WTC11 (cell line): ENCODE measurements at places on chromosomes 6 and 20.

- no peak overlapping the region for H3K27ac ChIP-seq
- H3K4me3 ChIP-seq = no peak overlapping the region
- H3K36me3 ChIP-seq = 0 out of 2 replicates have a peak, but pooled peaks cover 4% of the 10 kb centered on the region
Observed at GRCh38 chr6:149359440-149359839, 40.6 kb upstream of the SUMO4 start.

DNA sequence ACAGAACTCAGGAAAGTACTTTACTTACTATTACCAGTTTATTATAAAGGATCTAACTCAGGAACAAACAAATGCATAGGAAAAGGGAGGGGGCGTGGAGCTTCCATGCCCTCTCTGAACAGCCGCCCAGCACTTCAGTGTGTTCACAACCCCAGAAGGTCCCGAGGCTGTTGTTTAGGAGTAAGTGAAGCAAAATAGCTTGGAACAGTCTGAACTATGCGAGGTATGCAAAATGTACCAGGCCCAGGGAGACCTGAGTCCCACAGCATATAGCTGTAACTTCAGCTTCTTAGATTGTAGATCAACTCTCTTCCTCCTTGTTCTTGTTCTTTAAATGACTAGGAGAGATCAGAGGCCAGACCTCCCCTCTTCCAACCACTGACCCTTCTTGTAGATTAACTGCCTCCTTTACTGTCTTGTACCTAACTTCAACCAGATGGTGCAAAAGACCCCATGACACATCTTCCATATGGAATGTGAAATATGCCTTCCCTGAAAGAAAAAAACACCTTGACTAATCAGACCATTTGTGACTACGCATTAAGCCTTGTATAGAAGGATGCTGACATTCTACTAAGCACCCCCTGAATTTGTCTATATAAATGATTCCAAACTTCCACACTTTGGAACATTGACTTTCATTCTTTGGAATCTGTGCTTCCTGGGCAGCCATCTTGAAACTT, 98.8 kb upstream of the SNX9 start:
- H3K36me3 ChIP-seq = peaks cover 23% of the 10 kb centered on the region
- H3K27ac ChIP-seq = no peak overlapping the region
- no peak for DNase-seq

DNA sequence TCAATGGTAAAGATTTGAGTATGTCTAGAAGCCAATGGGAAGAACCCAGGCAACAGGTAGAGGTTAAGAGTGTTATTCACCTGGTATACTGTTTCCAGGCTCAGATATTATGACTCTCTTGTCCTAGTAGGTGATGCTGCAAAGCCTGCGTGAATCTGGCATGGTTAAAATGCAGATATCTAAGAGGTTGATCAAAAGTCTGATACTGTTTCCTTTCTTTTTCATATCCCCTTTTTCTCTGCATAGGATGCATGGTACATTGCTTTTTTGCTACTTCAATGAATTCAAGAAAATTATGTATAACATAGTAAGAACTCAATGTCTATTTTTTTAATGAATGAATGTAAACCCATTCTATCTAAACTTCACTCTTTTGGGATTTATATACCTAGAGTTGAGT, 284.3 kb upstream of the KHDRBS2 start:
- no peaks in the 10 kb centered on the region for H3K36me3 ChIP-seq
- H3K4me1 ChIP-seq = no peaks in the 10 kb centered on the region
- no peak overlapping the region for H3K27ac ChIP-seq
- H3K4me3 ChIP-seq = no peak overlapping the region
- H3K27me3 ChIP-seq = no peaks in the 10 kb centered on the region

DNA sequence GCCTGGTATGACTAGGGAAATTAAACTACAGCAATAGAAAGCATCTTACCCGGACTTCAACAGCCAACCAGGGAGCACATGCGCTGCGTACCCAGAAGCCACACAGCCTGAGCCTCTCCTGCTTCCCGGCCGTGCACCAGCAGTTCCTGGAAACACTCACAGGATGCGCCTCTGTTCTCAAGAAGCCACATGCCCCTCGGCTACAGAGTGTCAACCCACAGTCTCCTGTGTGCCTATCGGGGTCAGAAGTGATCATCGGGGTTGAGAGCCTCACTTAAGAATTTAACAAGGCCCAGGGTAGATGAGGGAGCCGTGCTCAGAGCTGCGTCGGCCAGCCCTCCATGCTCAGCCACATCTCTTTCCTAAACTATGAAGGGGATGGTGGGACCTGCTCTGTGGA, 147.2 kb upstream of the GGTLC1 start:
- DNase-seq = no peak
- no peaks in the 10 kb centered on the region for H3K27me3 ChIP-seq
- peaks cover 28% of the 10 kb centered on the region for H3K4me1 ChIP-seq
- no peaks in the 10 kb centered on the region for H3K36me3 ChIP-seq

DNA sequence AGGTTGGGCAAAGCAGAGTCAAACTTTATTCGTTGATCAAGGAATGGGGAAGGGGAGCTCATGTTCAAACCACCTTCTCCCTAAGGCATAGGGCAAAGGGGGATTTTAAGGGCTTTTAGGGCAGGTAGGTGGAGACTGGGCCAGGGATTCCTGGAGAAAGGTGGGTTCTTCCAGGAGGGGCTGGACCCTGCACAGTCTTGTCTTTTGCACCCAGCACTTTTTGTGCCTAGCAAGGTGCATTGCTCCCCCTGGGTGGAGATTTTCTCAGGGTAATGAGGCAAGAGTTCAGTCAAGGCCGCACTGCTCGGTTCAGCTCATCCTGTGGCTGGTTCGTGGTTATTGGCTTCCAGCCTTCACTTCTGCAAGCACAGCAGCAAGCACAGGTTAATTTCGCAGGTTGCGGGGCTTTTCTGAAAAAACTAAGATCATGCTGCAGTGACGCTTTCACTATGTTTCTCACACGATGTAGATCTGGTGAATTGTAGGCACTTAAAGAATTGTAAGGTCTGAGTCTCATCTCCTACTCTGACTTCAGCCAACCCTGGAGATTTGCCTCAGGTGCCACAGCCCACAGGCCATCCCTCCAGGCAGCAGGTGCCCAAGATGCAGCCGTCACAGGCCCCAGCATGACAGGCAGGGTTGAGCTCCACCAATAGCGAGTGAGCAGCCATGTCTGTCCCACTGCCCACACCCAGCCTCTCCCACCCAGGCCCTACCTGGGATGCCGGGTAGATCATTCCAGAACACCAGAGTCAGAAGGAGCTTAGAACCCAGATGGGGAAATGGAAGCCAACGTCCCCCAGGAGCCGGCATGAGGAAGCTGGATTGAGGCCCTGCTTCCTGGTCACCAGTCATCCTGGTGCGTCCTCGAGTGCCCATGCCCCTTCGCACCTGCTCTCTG, 37.1 kb downstream of the SUN5 start:
- no peaks in the 10 kb centered on the region for H3K36me3 ChIP-seq
- H3K4me1 ChIP-seq = no peaks in the 10 kb centered on the region
- DNase-seq = peak; percentile 10
- no peak overlapping the region for H3K27ac ChIP-seq
- H3K27me3 ChIP-seq = no peaks in the 10 kb centered on the region; the same call in none of the 2 replicates

DNA sequence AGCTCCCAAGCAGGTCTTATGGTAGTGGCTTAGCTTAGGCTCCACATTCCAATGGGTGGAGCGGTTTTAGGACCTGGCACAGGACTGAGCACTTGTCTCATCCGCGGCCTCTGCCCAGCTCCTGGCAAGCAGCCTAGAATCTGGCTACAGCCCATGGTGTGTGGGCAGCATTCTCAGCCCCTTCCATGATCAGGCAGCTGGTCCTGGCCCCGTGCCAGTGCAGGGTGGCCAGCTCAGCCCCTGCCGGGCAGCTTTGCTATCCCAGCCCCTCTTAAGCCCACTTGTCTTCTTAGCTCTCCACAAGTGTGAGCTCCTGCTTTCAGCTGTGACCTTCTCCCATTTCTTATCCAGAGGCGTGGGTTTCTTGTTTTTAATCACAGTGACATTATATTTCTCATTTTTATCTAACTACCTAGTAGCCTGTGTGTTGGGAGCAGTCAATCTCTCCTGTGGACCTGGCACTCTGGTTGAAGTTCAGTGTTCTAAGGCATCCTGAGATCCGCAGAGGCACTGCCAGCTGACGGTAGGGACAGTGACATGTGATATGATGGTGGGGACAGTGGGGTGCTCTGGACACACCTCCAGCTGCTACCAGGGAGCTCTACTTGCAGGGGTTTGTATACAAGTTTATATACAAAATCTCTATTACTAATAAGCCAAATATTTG, 119.9 kb upstream of the PRND start:
- DNase-seq = no peak
- no peaks in the 10 kb centered on the region for H3K36me3 ChIP-seq
- no peaks in the 10 kb centered on the region for H3K4me1 ChIP-seq
- no peak overlapping the region for H3K4me3 ChIP-seq

DNA sequence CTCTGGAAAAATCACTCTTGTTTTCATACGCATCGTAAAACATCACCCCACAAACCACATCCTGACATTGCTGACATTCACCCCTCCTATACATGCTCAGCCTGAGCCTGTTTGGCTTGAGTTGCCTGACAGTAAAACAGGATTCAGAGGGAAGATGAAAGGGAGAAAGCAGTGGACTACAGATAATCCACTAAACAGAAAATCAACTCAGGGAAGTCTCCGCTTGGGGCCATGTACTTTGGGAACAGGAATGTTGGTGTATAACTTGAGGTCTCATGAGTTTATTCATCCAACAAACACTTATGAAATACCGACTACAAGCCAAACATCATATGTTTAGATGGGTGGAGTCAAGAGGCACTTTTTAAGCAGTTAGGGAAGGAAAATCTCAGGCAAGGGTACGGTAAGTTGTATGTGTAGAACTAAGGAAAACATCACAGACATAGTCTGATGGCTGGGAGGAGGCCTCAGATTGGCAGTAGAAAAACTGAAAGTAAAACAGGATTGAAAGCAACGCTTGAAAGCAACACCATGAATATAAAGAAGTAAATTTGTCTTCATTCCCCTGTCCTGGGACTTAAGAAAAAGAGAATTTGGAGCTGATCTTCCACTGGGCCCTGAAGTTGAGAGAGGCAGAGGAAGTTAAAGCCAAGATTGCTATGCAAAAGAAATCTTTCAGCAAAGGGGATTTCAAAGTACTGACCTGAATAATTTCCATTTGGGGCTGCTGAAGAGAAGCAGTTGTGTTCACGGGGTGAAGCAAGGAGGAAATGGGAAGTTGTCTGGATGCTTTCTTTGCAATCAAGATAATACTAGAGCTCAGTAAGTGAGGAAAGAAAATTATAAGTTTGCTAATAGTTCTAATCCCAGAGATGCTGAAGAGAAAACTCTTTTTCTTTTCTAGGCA, 28.8 kb downstream of the PDE7B start:
- no peak for DNase-seq
- peak overlapping the region; percentile 61; the same call in 1 of the 2 replicates for H3K27ac ChIP-seq
- H3K27me3 ChIP-seq = no peaks in the 10 kb centered on the region

- no peak overlapping the region for H3K27ac ChIP-seq
- no peaks in the 10 kb centered on the region for H3K27me3 ChIP-seq
- H3K4me3 ChIP-seq = no peak overlapping the region
- DNase-seq = no peak
Observed at GRCh38 chr6:19759117-19759880, 77.9 kb upstream of the ID4 start.

DNA sequence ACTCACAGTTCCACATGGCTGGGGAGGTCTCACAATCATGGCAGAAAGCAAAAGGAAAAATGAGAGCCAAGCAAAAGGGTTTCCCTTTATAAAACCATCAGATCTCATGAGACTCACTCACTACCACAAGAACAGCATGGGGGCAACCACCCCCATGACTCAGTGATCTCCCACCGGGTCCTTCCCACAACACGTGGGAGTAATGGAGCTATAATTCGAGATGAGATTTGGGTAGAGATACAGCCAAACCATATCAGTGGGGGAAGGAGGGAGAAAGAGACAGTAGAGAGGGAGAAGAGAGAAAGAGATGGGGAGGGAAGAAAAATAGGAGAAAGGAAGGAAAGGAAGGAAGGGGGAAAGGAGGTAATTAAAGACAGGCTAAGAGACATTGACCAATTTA, 30.1 kb downstream of the GMDS start:
- no peak overlapping the region for H3K4me3 ChIP-seq
- no peaks in the 10 kb centered on the region for H3K36me3 ChIP-seq
- no peak for DNase-seq
- peaks cover 22% of the 10 kb centered on the region for H3K4me1 ChIP-seq
- H3K27ac ChIP-seq = no peak overlapping the region

DNA sequence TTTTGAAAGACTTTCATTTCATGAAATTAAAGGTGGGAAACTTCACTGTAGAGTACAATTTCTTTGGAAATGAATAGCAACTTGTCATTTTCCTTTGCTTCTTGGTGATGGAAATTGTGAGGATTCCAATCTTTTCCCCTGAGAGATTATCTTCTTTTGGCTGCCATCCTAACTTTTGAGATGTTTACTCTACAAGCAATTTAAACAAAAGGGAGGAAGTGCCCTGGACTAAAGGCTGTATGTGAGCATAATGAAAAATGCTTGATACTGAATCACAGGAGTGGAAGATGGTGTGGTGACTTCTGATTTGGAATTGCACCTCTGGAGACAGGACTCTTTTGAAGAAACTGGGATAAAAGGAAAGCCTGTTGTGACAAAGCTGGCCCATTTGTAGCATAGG, 43.1 kb upstream of the JAG1 start:
- peak overlapping the region; percentile 5; the same call in 1 of the 2 replicates for H3K27ac ChIP-seq
- no peaks in the 10 kb centered on the region for H3K27me3 ChIP-seq
- no peak for DNase-seq
- no peaks in the 10 kb centered on the region for H3K36me3 ChIP-seq
- no peak overlapping the region for H3K4me3 ChIP-seq

DNA sequence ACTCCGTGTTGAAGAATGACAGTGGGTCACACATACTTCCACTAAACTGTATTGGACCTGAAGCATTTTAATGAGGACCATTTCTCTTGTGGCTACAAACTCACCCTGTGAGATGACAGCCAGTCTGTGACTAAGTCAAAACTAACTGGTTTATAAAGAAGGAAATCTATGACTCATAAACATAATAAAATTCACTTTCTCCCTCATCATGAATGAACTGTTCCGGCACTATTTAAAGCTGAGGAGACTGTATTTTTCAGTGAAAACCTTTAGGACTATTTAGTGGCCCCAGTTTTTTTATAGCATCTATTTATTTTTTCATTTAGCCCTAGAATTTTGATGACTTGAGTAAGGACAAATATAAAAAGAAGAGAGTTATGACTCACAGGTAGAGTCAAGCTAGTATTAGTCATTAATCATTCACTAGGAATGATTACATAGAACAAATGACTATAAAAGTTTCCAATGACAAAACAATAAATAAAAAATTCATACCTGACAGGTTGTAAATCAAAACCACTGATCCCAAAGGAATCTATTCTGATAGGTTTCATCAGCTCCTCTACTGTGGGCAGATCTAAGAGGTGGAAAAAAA, 34.2 kb downstream of the CEP162 start:
- no peak overlapping the region for H3K27ac ChIP-seq
- H3K27me3 ChIP-seq = no peaks in the 10 kb centered on the region
- H3K4me3 ChIP-seq = no peak overlapping the region
- peaks cover 58% of the 10 kb centered on the region for H3K36me3 ChIP-seq
- no peaks in the 10 kb centered on the region for H3K4me1 ChIP-seq

GRCh38 chr6:152091851-152092341, 284.4 kb downstream of the ESR1 start:
- H3K4me1 ChIP-seq = peaks cover 19% of the 10 kb centered on the region
- no peaks in the 10 kb centered on the region for H3K27me3 ChIP-seq
- no peak overlapping the region for H3K27ac ChIP-seq
- no peak overlapping the region for H3K4me3 ChIP-seq
- no peaks in the 10 kb centered on the region for H3K36me3 ChIP-seq
